ENCODE measurements at places on chromosomes 16 and 17.

DNA sequence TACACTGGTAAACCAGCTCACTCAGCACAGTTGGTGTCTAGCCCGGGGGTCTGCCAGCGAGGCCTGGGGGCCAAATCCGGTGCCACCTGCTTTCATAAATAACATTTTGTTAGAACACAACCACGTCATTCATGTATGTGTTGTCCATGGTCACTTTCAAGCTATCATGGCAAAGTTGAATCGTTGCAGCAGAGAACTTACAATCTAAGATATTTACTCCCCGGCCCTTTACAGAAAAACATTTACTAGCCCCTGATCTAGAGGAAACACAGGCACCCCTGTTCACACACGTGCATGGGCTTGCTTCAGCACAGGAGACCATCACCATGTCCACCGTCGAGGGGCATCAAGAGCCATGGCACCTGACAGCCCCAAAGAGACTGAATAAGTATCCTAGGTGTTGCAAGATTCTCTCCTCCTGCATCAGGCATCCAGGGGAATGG lies 111.4 kb upstream of the DNAH9 start:
- DNase-seq = no peak
- H3K4me3 ChIP-seq = no peak overlapping the region
- no peak overlapping the region for H3K27ac ChIP-seq
- no peaks in the 10 kb centered on the region for H3K27me3 ChIP-seq
- no peaks in the 10 kb centered on the region for H3K36me3 ChIP-seq

DNA sequence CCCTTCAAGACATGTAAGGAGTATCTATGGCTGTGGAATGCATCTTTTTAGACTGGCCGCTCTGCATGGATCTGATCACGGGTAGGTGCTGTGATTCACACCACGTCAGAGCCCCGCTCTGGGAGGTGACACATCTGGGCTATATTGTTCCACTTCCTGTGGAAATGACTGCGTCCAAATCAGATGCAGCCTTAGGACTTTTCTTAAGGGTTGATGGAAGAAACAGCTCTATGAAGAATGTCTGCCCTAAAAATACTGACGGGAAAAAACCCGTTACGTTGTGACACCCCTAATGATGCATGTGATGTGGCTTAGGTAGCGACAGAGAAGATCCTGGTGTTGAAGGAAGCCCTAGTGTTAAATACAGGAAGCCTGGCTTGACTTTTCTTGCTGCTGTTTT lies 12.2 kb downstream of the BANP start:
- peak; percentile 77 for DNase-seq
- no peaks in the 10 kb centered on the region for H3K36me3 ChIP-seq
- H3K4me1 ChIP-seq = peaks cover 57% of the 10 kb centered on the region
- no peaks in the 10 kb centered on the region for H3K27me3 ChIP-seq

- no peak for DNase-seq
- no peaks in the 10 kb centered on the region for H3K4me1 ChIP-seq
- peaks cover 35% of the 10 kb centered on the region for H3K36me3 ChIP-seq
- no peak overlapping the region for H3K4me3 ChIP-seq
Observed at GRCh38 chr17:78826836-78827509, 13.6 kb downstream of the USP36 start.

- H3K27ac ChIP-seq = peak overlapping the region; percentile 20
- peaks cover 41% of the 10 kb centered on the region for H3K4me1 ChIP-seq
- no peaks in the 10 kb centered on the region for H3K27me3 ChIP-seq
- peaks cover 17% of the 10 kb centered on the region for H3K36me3 ChIP-seq
- H3K4me3 ChIP-seq = no peak overlapping the region
Observed at GRCh38 chr17:47176389-47176826, 12.7 kb downstream of the CDC27 start.

DNA sequence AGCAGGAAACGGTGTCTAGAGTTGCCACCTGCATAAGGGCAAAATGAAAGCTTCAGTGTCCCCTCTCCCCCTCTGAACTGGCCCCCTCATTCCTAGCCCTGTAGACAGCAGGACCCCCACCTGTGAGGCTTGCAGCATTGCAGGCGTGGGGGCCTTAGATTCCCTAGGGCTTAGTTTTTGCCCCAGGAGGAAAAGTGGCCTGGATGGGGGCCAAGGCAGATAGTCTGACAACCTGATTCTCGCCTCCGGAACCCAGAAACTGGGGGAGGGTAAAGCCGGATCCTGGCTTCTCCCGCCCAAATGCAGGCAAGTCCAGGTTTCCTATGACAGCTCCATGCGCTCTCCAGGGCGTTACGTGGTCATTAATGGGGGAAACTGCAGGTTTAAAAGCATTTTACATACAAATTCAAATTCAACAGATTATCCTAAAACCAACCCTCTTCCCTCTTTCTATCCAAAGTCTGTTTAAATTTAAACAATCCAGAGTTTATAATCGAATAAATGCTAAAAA lies 678 bp upstream of the HOXB6 start:
- no peak overlapping the region for H3K4me3 ChIP-seq
- no peaks in the 10 kb centered on the region for H3K36me3 ChIP-seq
- peaks cover 43% of the 10 kb centered on the region for H3K27me3 ChIP-seq
- peaks cover 8% of the 10 kb centered on the region for H3K4me1 ChIP-seq
- no peak for DNase-seq

DNA sequence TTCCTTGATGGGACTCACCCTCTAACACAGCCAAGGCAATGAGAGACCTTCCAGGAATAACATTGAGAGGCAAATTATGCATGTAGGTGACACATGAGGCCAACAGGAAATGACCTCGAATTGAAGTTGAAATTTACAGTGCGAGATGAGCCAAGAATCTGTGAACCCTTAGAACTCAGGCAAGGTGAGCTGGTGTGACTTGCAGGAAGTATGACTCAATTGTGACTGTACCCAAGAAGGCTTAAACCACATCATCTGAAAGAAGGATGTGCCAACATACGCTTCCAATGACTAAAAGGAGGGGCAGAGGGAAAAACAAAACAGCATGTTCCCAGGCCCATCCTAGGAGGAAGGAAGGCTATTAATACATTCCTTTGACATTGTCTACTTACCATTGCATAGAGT lies 44.8 kb downstream of the PITPNC1 start:
- DNase-seq = peak; percentile 85
- no peaks in the 10 kb centered on the region for H3K36me3 ChIP-seq
- H3K4me3 ChIP-seq = peak overlapping the region; percentile 75
- H3K27me3 ChIP-seq = no peaks in the 10 kb centered on the region
- peaks cover 81% of the 10 kb centered on the region for H3K4me1 ChIP-seq

DNA sequence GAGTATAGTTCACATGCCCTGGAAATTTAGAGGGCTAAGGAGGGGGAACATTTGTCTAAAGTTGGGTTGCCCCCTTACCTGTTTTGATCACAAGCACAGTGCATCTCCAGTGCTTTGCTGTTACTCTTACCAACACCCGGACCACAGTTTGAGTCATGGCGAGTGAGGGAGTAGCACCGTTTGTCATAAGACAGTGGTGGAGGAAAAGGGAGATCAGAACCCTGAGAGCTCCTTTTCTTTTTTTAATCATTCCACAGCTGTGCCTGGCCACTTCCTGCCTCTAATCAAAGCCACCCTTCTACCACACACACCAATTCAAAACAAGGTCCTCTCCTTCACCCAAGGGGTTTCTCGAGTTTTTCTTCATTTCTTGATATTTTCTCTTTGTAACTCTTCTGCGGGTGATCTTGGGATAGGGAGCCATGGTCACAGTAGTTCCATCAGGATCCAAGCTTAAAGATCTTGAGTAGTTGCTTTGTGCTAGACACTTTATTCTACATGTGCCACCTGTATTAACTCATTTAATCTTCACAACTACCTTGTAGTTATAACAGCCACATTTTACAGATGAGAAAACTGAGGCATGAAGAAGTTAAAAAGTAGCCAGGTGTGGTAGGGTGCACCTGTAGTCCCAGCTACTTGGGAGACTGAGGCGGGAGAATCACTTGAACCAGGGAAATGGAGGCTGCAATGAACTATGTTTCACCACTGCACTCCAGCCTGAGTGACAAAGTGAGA lies 5.0 kb upstream of the MYL4 start:
- DNase-seq = no peak
- peak overlapping the region; percentile 82 for H3K27ac ChIP-seq
- no peaks in the 10 kb centered on the region for H3K27me3 ChIP-seq
- no peaks in the 10 kb centered on the region for H3K36me3 ChIP-seq
- peak overlapping the region; percentile 88 for H3K4me3 ChIP-seq
- H3K4me1 ChIP-seq = peaks cover 28% of the 10 kb centered on the region

DNA sequence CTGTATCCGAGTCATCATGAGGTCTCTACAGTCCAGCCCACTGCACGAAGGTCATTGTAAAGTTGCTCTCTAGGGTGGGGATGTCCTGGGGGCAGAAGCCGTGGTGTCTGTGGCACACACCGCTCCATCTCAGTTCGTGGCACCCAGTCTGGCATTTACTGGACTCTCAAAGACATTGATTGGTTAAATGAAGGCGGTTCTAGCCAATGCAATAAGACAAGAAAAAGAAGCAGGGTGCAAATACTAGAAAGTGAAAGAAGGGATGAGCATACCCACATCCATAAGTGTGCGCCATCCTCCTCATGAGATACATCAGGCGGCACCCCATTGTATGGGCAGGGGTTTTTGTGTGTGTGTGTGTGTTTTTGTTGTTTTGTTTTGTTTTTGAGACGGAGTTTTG lies 10.7 kb upstream of the ATP2A3 start:
- no peak for DNase-seq
- H3K27ac ChIP-seq = no peak overlapping the region
- no peak overlapping the region for H3K4me3 ChIP-seq
- H3K27me3 ChIP-seq = peaks cover 3% of the 10 kb centered on the region

DNA sequence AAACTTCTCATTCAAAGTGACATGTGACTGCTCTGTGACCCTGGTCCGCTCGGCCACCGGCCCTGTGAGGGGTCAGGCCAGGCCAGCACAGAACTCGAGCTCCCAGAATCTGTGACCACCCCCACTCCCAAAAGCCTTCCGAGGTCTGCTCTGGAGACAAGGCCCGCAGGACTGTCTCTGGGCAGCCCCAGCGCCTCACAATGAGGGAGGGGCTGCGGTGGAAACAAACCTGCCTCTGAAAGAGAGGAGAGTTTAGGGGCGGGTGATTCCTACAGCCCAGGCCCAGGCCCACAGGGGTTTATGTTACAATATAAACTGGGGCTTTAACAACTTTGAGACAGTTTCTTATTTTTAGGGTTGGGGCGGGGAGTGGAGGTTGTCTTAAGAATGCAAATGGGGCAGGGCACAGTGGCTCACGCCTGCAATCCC lies 19.9 kb downstream of the IGFBP4 start:
- peaks cover 5% of the 10 kb centered on the region for H3K27me3 ChIP-seq
- no peaks in the 10 kb centered on the region for H3K36me3 ChIP-seq
- H3K27ac ChIP-seq = no peak overlapping the region
- H3K4me1 ChIP-seq = no peaks in the 10 kb centered on the region
- DNase-seq = no peak

GRCh38 chr17:8577868-8578267 lies 52.7 kb downstream of the MYH10 start:
- H3K4me3 ChIP-seq = no peak overlapping the region
- no peak for DNase-seq
- H3K27ac ChIP-seq = no peak overlapping the region
- H3K27me3 ChIP-seq = peaks cover 22% of the 10 kb centered on the region
- no peaks in the 10 kb centered on the region for H3K36me3 ChIP-seq
- H3K4me1 ChIP-seq = no peaks in the 10 kb centered on the region

GRCh38 chr17:48792033-48792798 lies 24.8 kb downstream of the TTLL6 start:
- DNase-seq = no peak
- H3K4me3 ChIP-seq = no peak overlapping the region
- H3K27me3 ChIP-seq = peaks cover 61% of the 10 kb centered on the region
- peaks cover 19% of the 10 kb centered on the region for H3K4me1 ChIP-seq
- no peaks in the 10 kb centered on the region for H3K36me3 ChIP-seq

DNA sequence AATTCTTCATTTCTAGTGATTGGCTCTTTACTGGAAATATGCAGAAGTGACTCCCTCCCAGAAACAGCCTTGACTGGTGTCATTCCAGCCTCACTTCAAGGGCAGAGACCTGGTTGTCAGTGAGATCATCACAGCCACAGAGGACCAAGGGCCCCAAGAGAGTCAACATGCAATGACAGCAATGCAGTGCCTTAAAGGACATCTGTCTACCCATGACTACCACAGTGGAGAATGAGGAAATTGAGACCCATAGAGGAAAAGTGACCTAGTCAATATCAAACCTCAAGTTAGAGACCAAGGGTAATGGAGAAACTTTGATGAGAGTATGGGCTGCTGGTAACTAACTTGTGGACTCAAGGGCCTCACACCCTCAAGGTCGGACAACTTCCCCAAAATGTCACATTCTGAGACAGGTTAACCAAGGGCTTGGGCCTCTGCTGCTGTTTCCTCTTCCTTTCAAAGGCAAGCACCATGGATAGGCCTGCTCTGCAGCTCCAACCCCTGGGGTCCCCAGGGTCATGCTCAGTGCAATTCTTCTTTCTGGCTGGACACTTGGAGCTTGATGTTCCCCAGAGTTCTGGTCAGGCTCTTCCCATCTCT lies 11.3 kb downstream of the NOG start:
- no peak overlapping the region for H3K4me3 ChIP-seq
- peaks cover 37% of the 10 kb centered on the region for H3K27me3 ChIP-seq
- H3K36me3 ChIP-seq = no peaks in the 10 kb centered on the region
- H3K4me1 ChIP-seq = no peaks in the 10 kb centered on the region
- no peak overlapping the region for H3K27ac ChIP-seq
- DNase-seq = no peak

- H3K27ac ChIP-seq = no peak overlapping the region
- H3K4me1 ChIP-seq = peaks cover 17% of the 10 kb centered on the region
- peaks cover 13% of the 10 kb centered on the region for H3K36me3 ChIP-seq
- H3K27me3 ChIP-seq = no peaks in the 10 kb centered on the region
- H3K4me3 ChIP-seq = no peak overlapping the region
Observed at GRCh38 chr17:73013816-73014663, 78.4 kb downstream of the SLC39A11 start.

DNA sequence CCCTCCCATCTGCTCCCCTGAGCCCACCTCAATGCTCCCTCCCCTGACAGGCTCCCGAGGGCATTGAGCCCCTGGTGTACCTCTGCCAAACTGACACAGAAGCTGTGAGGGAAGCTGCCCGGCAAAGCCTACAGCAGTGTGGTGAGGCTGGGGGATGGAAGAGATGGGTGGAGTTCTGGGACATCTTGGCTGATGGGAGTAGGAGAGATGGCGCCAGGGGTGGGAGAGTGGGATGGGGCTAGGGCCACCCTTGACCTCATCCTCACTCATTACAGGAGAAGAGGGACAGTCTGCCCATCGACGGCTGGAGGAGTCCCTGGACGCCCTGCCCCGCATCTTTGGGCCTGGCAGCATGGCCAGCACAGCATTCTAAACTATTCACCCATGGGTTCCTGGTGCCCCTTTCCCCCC lies 16.2 kb upstream of the CTCF start:
- H3K36me3 ChIP-seq = peaks cover under 1% of the 10 kb centered on the region
- H3K4me1 ChIP-seq = peaks cover 12% of the 10 kb centered on the region
- no peak for DNase-seq
- peak overlapping the region; percentile 62 for H3K27ac ChIP-seq
- H3K4me3 ChIP-seq = no peak overlapping the region
- no peaks in the 10 kb centered on the region for H3K27me3 ChIP-seq

Measured in natural killer cell treated with Interleukin-12 subunit alpha and Interleukin-12 subunit beta and Interleukin-15 and Interleukin-18, amount 100 ng/mL, for 72 hours (primary cell).